ENCODE measurements at places on chromosomes 11 and 22.
A peak's percentile ranks its signal among the peaks of the same experiment; 100 is the strongest.

GRCh38 chr22:39290724-39291161, 28.7 kb downstream of the RPL3 start:
- H3K27me3 ChIP-seq: peaks cover 9% of the 10 kb centered on the region
- H3K27ac ChIP-seq: no peak overlapping the region
- H3K4me1 ChIP-seq: peaks cover 9% of the 10 kb centered on the region
- no peaks in the 10 kb centered on the region for H3K36me3 ChIP-seq
- H3K4me3 ChIP-seq: no peak overlapping the region

DNA sequence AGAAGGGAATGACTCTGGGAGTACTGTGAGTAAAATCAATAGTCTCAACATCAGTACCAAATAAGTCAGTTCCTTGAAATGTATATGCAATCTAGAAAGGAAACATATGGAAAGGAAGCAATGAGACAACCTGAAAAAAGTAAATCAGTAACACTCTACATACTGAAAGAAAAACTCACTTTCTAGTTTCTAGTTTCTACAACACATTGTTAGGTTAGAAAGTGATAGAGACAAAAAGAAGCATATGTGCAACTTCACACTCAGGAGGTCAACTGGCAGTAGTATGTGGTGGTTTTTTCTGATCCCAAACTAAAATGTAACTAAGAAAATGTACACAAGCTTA, 156.5 kb upstream of the SOX6 start:
- no peak overlapping the region for H3K4me3 ChIP-seq
- no peak overlapping the region for H3K27ac ChIP-seq
- H3K4me1 ChIP-seq: no peaks in the 10 kb centered on the region
- DNase-seq: no peak

- H3K4me3 ChIP-seq: no peak overlapping the region
- no peaks in the 10 kb centered on the region for H3K27me3 ChIP-seq
- no peak for DNase-seq
- no peaks in the 10 kb centered on the region for H3K36me3 ChIP-seq
Observed at GRCh38 chr11:63931045-63931444, 7.8 kb upstream of the NAA40 start.

GRCh38 chr11:122153746-122154145, 37.7 kb upstream of the BLID start:
- H3K4me1 ChIP-seq: peaks cover 24% of the 10 kb centered on the region
- peaks cover 14% of the 10 kb centered on the region for H3K27me3 ChIP-seq
- H3K36me3 ChIP-seq: peaks cover 1% of the 10 kb centered on the region

- H3K36me3 ChIP-seq: peaks cover 1% of the 10 kb centered on the region
- H3K4me3 ChIP-seq: no peak overlapping the region
- peaks cover 12% of the 10 kb centered on the region for H3K27me3 ChIP-seq
Observed at GRCh38 chr11:61637277-61637676, 42.9 kb upstream of the DAGLA start.

- no peak for DNase-seq
- no peaks in the 10 kb centered on the region for H3K27me3 ChIP-seq
- H3K36me3 ChIP-seq: no peaks in the 10 kb centered on the region
- no peaks in the 10 kb centered on the region for H3K4me1 ChIP-seq
- H3K4me3 ChIP-seq: no peak overlapping the region
Observed at GRCh38 chr11:41836431-41836830, 377.0 kb upstream of the LRRC4C start.

DNA sequence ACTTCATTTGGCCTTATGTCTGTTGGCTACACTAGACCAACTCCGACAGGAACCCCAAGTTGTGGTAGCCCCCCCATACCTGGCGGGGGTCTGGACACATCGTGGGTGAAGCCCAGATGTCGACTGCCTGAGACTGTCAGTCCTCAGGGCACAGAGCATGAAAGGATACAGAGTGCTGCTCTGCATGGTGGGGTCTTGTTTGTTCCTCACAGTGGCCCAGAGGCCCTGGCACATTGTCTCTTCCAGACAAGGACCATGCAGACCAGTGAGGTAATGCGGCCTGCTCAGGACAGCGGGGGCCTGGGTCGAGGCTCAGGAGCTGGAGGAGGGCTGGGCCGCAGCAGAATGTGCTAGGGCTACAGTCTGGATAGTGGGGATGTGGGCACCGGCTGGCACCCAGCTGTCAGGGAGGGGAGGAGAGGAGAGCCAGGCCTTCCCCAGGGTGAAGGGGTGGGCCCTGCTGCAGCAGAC, 14.6 kb downstream of the CAPN5 start:
- H3K36me3 ChIP-seq: no peaks in the 10 kb centered on the region
- H3K4me3 ChIP-seq: no peak overlapping the region
- H3K4me1 ChIP-seq: peaks cover 6% of the 10 kb centered on the region
- H3K27ac ChIP-seq: no peak overlapping the region
- no peak for DNase-seq

GRCh38 chr11:63979426-63979825, 5.0 kb downstream of the COX8A start:
- peaks cover 14% of the 10 kb centered on the region for H3K4me1 ChIP-seq
- H3K27me3 ChIP-seq: no peaks in the 10 kb centered on the region
- DNase-seq: no peak
- H3K36me3 ChIP-seq: peaks cover 18% of the 10 kb centered on the region
- H3K4me3 ChIP-seq: no peak overlapping the region

- peaks cover 28% of the 10 kb centered on the region for H3K27me3 ChIP-seq
- H3K36me3 ChIP-seq: peaks cover 2% of the 10 kb centered on the region
- no peak overlapping the region for H3K27ac ChIP-seq
- DNase-seq: no peak
- H3K4me1 ChIP-seq: no peaks in the 10 kb centered on the region
Observed at GRCh38 chr22:27663812-27664211, 137.7 kb downstream of the MN1 start.

GRCh38 chr11:44071157-44071556, 5.1 kb downstream of the ACCS start:
- H3K27ac ChIP-seq: no peak overlapping the region
- no peaks in the 10 kb centered on the region for H3K27me3 ChIP-seq
- peaks cover 9% of the 10 kb centered on the region for H3K36me3 ChIP-seq

DNA sequence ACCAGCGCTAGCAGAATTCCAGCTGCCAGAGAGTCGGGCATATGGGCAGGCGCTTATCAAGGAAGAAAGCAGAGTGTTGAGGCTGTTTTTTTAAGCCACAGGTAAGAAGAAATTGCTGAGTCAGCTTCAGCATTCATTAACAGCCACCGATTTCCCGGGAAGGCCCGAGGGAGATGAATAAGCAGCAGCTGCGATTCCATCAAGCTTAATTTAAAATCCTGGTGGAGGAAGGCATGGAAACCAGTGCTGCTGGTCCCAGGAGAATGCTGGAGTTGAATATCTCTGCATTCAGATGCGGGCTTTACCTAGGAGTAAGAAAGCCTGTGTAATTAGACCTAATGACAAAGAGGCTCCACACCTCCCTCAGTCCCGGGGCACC, 168.8 kb downstream of the BRD1 start:
- H3K4me3 ChIP-seq: peak overlapping the region; percentile 92
- H3K36me3 ChIP-seq: peaks cover 14% of the 10 kb centered on the region
- H3K27me3 ChIP-seq: no peaks in the 10 kb centered on the region
- peaks cover 25% of the 10 kb centered on the region for H3K4me1 ChIP-seq
- DNase-seq: no peak

- no peak for DNase-seq
- no peak overlapping the region for H3K27ac ChIP-seq
- peaks cover 52% of the 10 kb centered on the region for H3K27me3 ChIP-seq
Observed at GRCh38 chr11:64989416-64989815, 7.4 kb downstream of the BATF2 start.

DNA sequence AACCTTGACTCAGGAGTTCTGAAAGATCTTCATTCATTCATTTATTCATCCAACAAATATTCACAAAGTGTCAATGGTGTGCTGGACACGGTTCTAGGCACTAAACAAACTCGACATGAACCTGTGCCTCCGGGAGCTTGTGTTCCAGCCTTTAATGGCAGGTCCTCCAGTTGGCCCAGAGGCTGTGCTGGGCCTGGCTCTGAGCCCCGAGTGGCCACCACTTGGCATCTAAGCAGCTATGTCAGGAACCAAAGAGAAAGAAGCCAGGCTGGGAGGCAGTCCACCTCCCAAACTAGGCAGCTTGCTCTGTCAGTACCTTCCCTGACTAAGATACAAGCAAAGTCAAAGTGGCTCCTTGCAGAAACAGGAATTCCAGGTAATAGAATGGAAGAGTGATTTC, 233.6 kb downstream of the BUD13 start:
- no peaks in the 10 kb centered on the region for H3K36me3 ChIP-seq
- peaks cover 42% of the 10 kb centered on the region for H3K27me3 ChIP-seq
- H3K4me3 ChIP-seq: no peak overlapping the region

GRCh38 chr22:34851918-34852662, 213.9 kb upstream of the ISX start:
- H3K4me3 ChIP-seq: no peak overlapping the region
- H3K4me1 ChIP-seq: no peaks in the 10 kb centered on the region
- no peaks in the 10 kb centered on the region for H3K36me3 ChIP-seq
- DNase-seq: no peak
- no peak overlapping the region for H3K27ac ChIP-seq

- H3K27me3 ChIP-seq: peaks cover 32% of the 10 kb centered on the region
- DNase-seq: no peak
- H3K4me1 ChIP-seq: no peaks in the 10 kb centered on the region
- no peak overlapping the region for H3K27ac ChIP-seq
- peaks cover 2% of the 10 kb centered on the region for H3K36me3 ChIP-seq
Observed at GRCh38 chr22:45600790-45601730, 70.6 kb upstream of the ATXN10 start.

DNA sequence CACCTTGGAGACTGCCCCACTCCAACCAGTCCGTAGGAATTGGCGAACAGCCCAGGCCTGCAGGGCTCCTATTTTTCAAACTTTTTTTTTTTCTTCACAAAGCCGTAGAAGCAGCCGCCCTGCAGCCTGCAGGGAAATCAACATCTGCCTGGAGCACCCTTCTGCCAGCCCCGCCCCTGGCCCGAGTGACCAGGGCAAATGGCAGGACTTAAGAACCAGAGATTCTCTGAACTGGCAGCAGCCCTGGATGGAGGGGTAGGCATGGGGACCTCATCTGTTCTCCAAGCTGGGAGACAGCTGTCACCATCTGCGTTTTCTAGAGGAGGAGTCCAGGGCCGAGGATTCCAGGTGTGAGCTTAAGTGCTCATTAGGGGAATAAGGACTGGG, 5.6 kb downstream of the SCN2B start:
- no peaks in the 10 kb centered on the region for H3K36me3 ChIP-seq
- no peak overlapping the region for H3K4me3 ChIP-seq

GRCh38 chr11:10908215-10908951, 50.5 kb upstream of the ZBED5 start:
- H3K36me3 ChIP-seq: no peaks in the 10 kb centered on the region
- H3K27ac ChIP-seq: no peak overlapping the region
- no peaks in the 10 kb centered on the region for H3K4me1 ChIP-seq
- H3K4me3 ChIP-seq: no peak overlapping the region

DNA sequence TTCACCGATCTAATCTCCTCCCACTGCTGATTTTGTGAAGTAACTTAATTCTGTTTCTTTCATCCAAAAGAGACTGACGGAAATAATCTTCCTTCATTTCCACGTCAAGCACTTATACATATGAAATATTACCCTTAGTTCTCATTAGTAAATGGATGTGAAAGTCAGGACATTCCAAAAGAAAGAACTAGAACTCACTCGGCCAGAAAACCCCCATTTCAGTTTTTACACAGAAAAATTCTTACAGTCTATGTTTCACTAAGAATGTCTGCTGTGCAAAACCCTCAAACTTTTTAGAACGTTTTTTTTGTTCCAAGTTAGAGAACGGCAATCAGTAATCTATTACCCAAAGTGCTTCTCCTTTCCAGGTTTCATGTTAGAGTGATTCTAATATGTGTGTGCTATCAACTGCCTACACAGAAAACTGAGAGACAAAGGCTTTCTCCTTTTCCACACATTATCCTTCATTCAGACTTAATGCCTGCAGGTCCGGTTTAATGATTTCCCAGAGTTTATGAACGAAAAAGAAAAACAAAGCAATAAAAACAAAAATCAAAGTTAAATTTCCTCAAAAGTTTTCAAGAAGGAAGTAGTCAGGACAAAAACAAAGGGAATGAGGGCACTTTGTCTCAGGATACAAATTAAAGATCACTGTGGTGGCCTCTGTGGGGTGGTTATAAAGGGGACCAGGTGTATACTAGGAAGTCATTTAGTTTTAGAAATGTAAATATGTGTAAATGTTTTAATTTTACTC, 11.3 kb upstream of the SESN3 start:
- no peak for DNase-seq
- H3K27ac ChIP-seq: no peak overlapping the region
- no peak overlapping the region for H3K4me3 ChIP-seq
- H3K27me3 ChIP-seq: peaks cover 45% of the 10 kb centered on the region
- no peaks in the 10 kb centered on the region for H3K4me1 ChIP-seq

DNA sequence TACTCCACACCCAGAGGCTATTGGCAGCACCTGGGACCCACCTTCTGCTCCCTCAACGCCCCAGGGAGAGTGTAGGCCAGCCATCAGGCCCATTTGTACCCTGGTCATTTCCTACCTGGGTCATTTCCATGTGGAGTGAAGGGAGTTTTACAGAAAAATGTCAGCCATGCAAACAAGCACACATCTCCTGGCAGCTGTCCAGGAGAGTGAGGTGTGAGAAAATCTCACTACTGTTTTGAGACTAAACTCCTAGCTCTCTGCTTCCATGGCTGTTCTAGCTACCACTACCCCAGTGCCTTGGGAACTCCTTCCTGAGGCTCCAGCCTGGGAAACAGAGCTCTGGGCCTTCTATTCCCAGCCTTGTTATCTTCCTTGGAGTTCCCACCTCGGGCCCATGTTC, 2.8 kb upstream of the TMPRSS13 start:
- peaks cover 63% of the 10 kb centered on the region for H3K4me1 ChIP-seq
- H3K4me3 ChIP-seq: peak overlapping the region; percentile 61
- peaks cover 7% of the 10 kb centered on the region for H3K36me3 ChIP-seq
- H3K27me3 ChIP-seq: no peaks in the 10 kb centered on the region
- no peak for DNase-seq
- H3K27ac ChIP-seq: peak overlapping the region; percentile 87

Measured in central memory CD8-positive, alpha-beta T cell (primary cell).